Effector CD8-positive, alpha-beta T cell (primary cell): ENCODE measurements at places on chromosomes 7 and 10.

GRCh38 chr10:52194191-52194590, 119.9 kb upstream of the DKK1 start:
- DNase-seq = no peak

DNA sequence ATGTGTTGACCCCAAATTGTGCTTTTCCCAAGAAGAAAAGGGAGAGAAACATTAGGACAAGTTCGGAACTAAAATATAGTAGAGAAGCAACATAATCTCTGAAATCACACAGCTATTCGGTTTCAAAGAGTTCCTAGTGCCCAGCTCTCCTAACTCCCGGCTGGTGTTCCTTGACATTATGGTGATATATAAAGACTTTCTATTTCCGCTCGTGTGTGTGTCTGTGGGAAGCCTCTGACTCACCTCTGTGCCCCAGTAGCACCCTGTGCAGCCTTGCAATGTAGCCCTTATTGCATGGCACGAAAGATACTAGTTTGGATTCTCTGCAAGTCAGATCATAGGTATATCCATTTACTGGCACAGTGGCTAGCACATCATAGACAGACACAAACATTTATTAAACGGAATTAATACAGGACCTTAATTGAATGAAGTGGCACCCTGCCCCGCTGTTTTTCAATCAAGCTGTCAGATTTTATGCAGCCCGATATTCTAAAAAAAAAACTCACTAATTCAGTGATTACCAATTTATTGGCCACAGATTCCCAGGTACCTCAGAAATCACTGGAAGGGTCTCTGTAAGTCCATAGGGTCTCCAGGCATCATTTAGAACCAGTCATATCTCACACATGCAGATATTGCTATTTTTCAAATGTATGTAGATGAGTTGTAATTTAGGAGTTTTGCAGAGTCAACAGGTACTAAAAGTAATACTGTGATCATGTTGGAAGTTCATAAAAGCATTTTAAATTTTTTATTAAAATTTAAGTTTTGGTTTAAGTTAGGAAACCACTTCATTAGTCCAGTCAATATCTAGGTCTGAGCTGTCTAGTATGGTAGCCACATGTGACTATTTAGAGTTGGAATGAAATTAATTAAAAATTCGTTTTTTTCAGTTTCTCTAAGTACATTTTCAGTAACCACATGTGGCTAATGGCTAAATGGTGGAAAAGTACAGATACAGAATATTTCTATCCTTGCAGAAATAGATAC, 43.3 kb downstream of the SFTPD start:
- DNase-seq = no peak

- DNase-seq = no peak
These were observed 51.5 kb downstream of the CCDC71L start for GRCh38 chr7:106609416-106609815.

DNA sequence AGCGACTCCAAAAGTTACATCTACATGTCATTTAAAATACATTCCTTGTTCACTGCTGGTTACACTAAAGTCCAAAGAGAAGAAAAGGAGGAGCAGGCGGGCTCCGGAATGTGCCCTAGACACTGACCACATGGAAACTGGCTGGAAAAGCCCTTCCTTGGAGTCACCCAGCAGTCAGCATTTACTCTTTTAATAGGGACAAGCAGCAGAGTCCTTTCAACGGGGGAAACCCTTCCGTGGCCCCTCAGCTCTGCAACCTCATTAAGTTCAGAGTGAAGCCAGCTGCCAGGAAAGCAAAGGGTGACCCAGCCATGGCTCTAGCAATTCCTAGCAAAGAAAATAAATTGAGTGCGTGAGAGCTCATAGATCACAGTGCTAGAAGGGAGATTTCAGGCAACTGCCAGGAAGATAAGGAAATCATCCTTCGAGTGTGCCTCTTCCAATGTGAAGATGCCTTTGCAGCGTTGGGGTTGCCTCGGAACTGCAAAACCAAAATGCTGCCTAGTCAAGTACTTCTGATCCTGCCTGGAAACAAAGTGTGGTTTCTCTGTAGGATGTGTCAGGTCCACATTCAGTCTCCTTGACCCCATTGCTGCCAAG, 101.6 kb downstream of the SORBS1 start:
- no peak for DNase-seq

DNA sequence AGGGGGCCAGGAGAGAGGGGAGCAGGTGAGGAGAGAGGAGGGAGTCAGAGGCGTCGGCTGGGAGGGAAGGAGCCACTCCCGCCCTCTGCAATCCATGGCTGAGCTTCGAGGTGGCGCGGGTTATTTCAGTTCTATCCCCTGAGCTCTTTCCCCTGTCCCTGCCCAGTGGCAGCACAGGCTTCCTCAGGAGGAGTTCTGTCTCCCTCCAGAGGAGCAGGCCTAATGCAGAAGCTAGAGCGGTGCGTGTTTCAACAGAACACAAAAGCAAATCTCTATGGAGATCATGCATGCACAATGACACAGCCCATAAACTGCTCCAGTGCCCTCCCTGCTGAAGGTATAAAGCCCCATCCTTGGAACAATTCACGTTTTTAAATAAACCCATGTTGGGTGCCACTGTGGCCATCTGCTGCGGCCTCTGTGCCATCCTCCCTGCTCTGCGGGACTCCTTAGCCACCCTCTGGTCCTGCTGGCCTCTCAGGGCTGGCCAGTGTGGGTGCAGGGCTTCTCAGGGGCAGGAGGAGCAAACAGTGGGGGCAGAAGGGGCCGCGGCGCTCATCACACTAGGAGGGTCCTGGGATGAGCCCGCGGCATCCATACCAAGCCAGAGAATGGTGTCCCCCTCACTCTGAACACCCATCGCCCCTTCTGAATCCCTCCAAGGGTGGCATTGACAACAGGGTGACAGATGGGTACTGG, 192.6 kb upstream of the LYZL2 start:
- DNase-seq = no peak

- DNase-seq = no peak
These were observed 17.2 kb downstream of the PLCE1 start for GRCh38 chr10:94010886-94011285.

- no peak for DNase-seq
These were observed 32.9 kb upstream of the ANKRD2 start for GRCh38 chr10:97539523-97540200.

DNA sequence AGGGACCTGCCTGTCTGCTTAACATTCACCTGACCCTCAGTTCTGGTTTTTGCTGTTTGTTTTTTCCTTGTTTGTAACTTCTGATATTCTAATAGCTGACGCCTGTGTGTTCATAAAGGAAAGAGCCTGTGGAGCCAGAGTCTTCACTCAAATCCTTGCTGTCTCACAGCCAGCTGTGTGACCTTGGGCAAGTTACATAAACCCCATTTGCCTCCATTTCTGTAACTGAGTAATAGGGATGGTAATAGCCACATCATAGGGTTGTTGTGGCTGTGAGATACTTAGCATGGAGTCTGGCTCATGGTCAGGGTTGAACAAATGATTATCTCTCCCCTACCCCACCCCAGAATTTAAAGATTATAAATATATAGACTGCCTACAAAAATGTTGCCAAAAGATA, 27.0 kb downstream of the WBP1L start:
- no peak for DNase-seq

GRCh38 chr10:44925224-44925623, 14.1 kb downstream of the TMEM72 start:
- DNase-seq = no peak

GRCh38 chr10:127880557-127880956, 12.2 kb downstream of the CLRN3 start:
- no peak for DNase-seq

GRCh38 chr7:5777932-5778331, 3.5 kb downstream of the RNF216 start:
- DNase-seq = no peak

GRCh38 chr7:43593010-43593409, 10.1 kb downstream of the STK17A start:
- no peak for DNase-seq
